ENCODE measurements at places on chromosomes 4 and X.

DNA sequence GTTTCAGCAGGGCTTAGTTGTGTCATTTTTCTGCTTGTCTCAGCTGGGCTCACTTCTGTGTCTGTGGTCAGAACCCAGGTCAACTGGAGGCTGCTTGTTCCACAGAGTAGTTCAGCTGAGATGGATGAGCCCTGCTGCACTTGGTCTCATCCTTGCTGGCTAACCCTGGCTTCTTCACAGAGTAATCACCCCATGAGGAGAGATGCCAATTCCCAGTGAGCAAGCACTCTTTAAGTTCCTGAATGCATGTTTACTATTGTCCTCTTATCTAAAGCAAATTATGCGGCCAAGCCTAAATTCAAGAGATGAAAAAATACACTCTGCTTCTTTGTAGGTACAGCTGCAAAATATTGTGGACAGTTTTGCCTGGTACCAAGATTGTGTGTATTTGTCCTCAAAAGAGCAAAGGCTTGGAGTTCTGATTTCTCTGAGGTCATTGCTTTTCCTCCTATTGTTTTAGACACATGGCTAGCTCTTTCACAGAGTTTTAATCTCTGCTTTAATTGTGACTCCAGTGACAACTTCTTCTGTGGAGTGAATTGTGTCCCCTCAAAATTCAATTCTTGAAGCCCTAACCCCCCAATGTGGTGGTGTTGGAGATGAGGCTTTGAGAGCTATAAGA is 236.6 kb upstream of the ANKRD50 start:
- no peak for DNase-seq

- no peak for DNase-seq
Measured at GRCh38 chr4:24781999-24782745, 13.2 kb upstream of the SOD3 start.

- no peak for DNase-seq
Measured at GRCh38 chr4:8132947-8133705, 25.5 kb downstream of the ABLIM2 start.

GRCh38 chr4:99845708-99846469 is 29.3 kb downstream of the DAPP1 start:
- no peak for DNase-seq

GRCh38 chr4:139609647-139610046 is 53.6 kb upstream of the SETD7 start:
- no peak for DNase-seq

GRCh38 chrX:72107841-72108595 is 23.7 kb downstream of the RTL5 start:
- no peak for DNase-seq

GRCh38 chr4:3677748-3678070 is 88.5 kb upstream of the ADRA2C start:
- DNase-seq: no peak

DNA sequence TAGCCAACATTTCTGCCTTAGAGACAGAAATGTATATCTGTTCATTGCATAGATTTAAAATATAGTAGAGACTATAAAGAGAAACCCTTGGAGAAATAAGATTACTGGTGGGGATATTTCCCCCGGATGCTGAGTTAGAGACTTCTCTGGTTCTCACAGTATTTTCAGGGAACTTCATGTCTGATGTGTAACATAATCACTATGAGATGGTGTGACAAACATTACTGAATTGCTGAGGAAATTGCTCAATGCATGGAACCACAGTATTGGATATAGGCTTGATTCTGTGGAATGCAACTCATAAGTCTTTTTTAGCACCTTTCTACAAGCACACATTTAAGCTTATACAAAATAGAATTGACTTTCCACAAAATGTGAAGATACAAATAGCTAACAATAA is 152.7 kb downstream of the SOWAHB start:
- DNase-seq: no peak

- DNase-seq: no peak
Measured at GRCh38 chr4:88722276-88722780, 24.7 kb upstream of the NAP1L5 start.

GRCh38 chrX:133365871-133366611 is 49.2 kb downstream of the GPC4 start:
- DNase-seq: no peak

DNA sequence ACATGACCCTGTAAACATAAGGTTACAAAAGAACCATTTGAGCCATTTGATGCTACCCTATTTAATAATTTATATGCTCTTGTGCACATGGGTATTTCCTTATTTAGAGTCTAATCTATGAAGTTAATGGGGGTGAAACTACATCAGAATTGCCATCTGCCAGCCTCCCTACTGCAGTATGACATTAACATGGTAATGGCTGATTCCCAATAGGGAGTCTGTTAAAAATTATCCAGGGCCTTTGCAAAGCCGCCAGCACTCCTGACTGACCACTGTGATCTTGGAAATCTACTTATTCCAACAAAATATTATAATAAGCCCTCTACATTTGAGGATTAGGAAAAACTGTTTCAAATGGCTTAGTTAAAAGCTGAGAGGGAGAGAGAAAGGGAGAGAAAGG is 153.7 kb downstream of the CLCN4 start:
- DNase-seq: no peak

DNA sequence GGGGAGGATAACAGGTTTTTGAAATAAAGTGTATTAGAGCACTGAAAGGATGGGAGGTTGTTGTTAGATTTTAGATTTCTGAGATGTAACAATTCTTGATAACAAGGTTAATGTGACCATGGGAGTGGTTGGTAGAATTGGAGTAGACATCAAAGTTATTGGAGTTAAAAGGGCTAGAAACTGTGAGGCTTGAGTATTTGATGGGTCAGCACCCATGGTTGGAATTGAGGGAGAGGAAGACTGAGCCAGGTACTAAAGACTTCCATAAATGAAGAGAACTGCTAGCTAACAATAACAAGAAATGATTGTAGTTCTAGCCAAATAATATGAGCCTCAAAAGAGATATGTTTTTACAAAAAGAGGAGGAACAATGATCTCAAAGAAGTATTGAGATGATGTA is 98.8 kb downstream of the HEPH start:
- DNase-seq: no peak

GRCh38 chr4:83209419-83209818 is 75.2 kb downstream of the COQ2 start:
- no peak for DNase-seq

DNA sequence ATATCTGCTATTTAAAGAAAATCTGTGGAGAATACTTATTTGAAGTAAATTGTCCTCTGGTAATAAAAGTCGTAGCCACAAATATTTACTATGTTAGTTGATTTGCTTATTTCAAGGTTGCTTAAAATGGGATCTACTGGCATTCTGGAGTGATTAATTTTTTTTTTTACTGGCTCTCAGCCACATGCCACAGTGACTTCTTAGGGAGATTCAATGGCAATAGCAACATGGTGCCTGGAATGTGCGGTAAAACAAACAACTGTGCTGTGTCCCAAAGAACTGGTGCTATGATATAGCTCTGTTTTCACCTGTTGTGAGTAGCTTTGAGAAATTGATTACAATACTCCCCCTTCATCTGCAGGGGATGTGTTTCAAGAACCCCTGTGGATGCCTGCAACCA is 324.3 kb downstream of the GPAT3 start:
- DNase-seq: no peak

- DNase-seq: no peak
Measured at GRCh38 chr4:185096032-185096653, 46.9 kb upstream of the SLC25A4 start.

DNA sequence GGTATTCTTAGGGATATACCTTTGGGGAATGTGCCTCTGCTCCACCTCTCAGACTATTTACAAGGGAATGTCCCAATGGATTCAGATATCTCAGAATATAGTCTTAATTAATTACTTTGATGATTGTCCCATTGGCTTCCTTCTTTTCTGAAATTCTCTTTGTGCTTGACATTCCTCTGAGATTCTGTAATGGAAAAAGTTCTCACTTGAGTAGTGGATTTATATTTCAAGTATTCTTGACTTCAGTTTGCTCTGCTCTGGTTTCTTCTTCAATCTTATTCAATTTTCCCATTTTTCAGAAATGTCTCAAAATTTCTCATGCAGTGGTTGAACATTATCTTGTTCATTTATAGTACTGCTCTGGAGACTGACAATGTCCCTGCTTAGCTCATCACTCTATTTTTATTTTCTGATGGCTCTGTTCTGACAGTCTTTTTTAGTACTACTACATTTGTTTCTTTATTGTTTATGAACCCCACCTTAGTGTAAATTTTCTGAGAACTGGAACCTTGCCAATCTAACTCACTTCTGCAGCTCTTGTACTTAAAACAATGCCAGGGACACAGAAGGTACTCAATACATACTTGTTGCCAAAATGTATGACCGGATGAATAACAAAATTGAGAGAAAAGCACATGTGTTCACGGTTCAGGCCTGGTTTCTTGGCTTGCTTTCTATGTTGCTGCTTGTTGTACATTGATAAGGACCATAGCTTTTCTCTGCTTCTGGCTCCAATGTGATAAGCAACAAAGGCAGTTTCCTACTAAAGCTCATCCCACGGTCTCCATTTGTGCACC is 471.7 kb downstream of the GASK1B start:
- DNase-seq: no peak

- DNase-seq: no peak
Measured at GRCh38 chr4:69970071-69970470, 4.5 kb upstream of the CSN2 start.

GRCh38 chr4:175341203-175341755 is 423.1 kb downstream of the ADAM29 start:
- DNase-seq: no peak

- no peak for DNase-seq
Measured at GRCh38 chrX:10138726-10139125, 18.0 kb upstream of the CLCN4 start.

- no peak for DNase-seq
Measured at GRCh38 chrX:41029332-41029731, 55.9 kb upstream of the USP9X start.

DNA sequence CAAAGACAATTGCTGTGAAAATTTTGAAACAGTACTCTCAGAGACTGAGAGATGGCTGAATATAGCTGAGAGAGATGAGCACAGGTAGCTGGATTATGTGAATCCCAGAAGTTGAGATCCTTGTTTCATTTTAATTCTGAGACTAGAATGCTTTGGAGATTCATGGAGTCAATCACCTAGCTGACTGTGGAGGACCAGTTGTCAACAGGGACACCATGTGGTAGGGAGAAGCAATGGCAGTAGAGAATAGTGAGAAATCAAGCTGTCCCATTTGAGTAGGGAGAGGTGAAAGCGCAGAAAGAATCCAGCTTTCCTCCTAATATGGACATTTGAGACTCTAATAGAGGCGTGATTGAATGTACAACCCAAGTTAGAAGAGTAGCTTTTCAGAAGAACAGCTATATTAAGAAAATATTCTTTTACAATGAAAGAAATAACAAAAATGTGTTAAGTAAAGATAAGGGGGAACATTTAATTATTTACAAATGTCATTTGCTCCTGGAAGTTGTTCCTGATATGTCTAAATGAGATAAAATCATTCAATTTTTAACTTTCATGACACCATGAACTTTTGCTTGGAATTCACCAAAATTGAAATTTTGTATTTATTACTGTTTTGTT is 30.3 kb upstream of the GLRB start:
- DNase-seq: no peak

- DNase-seq: no peak
Measured at GRCh38 chrX:39645178-39645895, 452.4 kb downstream of the BCOR start.

DNA sequence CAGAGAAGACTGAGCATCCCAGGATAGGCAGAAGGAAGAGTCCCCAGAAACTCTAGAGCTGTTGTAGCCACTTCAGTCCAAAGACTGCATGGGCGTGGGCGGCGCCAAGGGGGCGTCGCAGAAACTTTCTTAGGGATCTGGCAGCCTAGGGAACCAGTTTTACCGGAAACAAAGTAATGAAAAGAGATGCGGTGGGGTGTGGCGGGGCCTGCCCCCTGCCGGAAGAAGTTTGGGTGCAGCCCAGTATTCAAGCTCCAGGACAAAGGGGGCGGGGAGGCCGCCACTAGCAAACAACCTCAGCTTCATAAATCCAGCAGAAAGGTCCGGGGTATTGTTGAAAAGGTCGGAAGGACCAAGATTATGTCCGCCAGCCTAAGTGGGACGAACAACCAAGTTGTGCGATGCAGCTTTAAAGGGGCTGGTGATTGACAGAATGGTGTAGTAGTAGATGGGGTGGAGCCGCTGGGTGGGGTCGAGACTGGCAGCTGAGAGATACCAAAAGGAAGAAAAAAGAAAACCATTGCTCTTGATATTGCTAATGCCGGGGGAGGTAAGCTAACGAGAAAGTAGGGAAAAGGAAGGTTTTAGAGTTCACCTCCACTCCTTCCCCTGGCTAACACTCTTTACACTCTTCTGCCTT is 190.5 kb downstream of the RRAGB start:
- peak; percentile 9 for DNase-seq

DNA sequence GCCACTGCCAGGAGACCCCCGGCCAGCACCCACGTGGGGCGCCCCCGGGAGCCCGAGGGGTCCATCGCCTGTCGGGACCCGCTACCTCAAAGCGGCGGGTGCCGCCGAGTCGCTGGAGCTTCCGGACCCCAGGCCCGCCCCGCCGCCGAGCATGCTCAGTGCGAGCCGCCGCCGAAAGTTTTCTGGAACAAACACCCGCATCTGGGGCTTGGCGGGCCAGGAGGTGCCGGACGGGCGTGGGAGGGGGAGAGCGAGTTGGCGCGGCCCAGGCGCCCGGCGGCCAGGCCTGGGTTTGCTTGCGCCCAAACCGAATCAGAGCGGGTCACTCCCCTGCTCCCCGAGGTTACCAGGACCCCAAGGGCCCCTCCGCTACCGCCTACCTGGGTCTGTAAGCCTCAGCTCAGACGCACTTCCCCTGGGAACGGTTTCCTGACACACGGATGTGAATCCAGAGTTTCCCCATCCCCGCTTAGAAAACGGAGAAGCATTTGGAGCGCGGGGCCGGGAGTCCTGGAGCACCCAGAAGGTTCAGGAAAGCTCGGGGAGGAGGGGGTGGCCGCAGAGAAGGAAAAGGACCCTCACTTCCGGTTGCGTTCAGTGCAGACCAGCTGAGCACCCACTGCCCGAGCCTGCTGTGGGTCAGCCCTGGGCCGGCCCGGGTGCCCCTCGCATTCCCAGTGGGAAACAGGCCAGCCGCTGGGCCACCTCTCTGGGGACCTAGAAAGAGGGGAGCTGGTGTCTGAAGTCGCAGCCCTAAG is at the start of gene EVC2:
EVC2 (minus strand) TSS at position 111 of the 758 bp plus-strand sequence; CDS start at position 65, 46 bp downstream.
- no peak for DNase-seq

DNA sequence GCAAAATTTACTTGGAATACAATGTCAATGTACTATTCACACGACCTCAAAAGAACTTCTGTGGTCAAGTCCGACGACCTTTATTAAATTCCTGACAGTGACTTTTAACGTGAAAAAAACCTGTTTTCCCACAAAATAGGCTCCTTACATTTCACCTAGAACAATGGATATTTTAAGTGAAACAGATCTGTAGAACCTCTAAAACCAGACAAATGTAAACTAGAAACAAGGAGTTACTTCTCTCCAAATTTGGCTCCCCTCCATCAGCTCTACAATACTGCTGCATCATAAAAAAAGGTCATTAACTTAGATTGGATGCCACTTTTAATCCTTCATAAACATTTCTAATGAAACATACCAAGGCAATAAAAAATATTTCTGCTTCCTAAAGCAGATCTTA is 1.2 kb downstream of the NEK1 start:
- DNase-seq: no peak

- DNase-seq: no peak
Measured at GRCh38 chr4:109996526-109996925, 83.8 kb downstream of the EGF start.

GRCh38 chrX:15500497-15500966 is at the start of gene BMX:
Gene BMX (plus strand): TSS chrX:15500807. CDS start chrX:15508354, 7,547 bp downstream.
- no peak for DNase-seq

GRCh38 chrX:145817331-145818185 is at the start of gene SLITRK2:
Gene SLITRK2 (plus strand): TSS chrX:145817829. CDS start chrX:145822426, 4,597 bp downstream.
- DNase-seq: no peak

GRCh38 chr4:19030048-19030447 is 1008.5 kb upstream of the LCORL start:
- DNase-seq: no peak

GRCh38 chr4:30460818-30461217 is 259.4 kb upstream of the PCDH7 start:
- no peak for DNase-seq

Measured in NCI-H1930 (cell line).